Stomach (tissue), 19 donors: ENCODE measurements at places on chromosomes 7 and 10. TPM values are rescaled to one million over a fixed set of nuclear protein-coding genes. Genes with fewer than 3 reads are reported as not detected.

Gene PLCE1
- polyA plus RNA-seq = 5.3 TPM

Gene CLDN4
- polyA plus RNA-seq = 51.2 TPM

Gene STEAP4
- polyA plus RNA-seq = 1.5 TPM

Gene PRPS1L1
- polyA plus RNA-seq = not detected

Gene GRID2IP
- not detected for polyA plus RNA-seq

Gene PTF1A
- 0.35 TPM for polyA plus RNA-seq

Gene OR9A2
- not detected for polyA plus RNA-seq

Gene ACSM6
- polyA plus RNA-seq = 0.68 TPM

Gene ACHE
- 0.31 TPM for polyA plus RNA-seq

Gene CYP3A5
- polyA plus RNA-seq = 26.3 TPM

Gene IGFBP3
- 20.7 TPM for polyA plus RNA-seq

Gene LRRD1
- not detected for polyA plus RNA-seq

Gene SFR1
- 6.0 TPM for polyA plus RNA-seq

Gene SLC25A40
- polyA plus RNA-seq = 8.1 TPM

Gene TRPV5
- not detected for polyA plus RNA-seq
